Activated naive CD8-positive, alpha-beta T cell treated with anti-CD3 and anti-CD28 coated beads, Interleukin-2, amount 50 U/mL, for 24 hours (primary cell): ENCODE measurements at places on chromosomes 3 and 15.

DNA sequence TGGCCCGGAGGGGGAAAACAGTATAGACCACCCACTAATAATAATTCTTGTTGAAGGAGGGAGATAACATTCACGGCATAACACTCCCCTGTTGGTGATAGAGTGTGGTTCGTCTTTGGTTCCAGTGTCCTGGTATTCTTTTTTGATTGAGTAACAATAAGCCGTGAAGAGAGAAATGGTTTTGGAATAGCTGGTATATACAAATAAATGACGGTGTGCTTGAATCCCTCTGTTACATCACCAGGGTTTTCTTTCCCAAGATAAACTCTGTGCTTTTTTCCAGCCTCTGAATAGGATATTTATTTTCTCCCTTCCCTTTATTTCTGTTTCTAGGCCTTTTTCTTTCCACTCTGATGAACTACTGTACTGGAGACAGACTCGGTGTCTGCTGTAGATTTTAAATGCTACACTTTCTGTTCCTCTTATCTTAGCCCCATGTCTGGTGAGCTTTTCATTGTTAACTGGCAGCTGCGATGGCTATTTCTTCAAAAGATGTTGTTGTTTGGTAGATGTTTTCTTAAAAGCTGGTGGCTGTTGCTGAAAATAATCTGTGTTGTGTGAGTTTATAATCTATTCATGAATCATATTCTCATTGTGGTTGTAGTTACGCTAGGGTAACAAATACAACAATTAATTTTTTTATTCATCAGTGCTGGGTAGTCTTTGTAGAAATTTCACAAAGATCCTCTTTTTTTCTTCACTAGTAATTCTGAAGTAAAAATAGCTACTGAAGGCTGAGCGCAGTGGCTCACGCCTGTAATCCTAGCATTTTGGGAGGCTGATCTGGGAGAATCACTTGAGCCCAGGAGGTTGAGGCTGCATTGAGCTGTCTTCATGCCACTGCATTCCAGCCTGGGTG, 15.5 kb upstream of the SCAANT1 start:
- no peak for DNase-seq

- DNase-seq = peak; percentile 8
Observed at GRCh38 chr15:39142500-39142899, 438.4 kb upstream of the THBS1 start.

DNA sequence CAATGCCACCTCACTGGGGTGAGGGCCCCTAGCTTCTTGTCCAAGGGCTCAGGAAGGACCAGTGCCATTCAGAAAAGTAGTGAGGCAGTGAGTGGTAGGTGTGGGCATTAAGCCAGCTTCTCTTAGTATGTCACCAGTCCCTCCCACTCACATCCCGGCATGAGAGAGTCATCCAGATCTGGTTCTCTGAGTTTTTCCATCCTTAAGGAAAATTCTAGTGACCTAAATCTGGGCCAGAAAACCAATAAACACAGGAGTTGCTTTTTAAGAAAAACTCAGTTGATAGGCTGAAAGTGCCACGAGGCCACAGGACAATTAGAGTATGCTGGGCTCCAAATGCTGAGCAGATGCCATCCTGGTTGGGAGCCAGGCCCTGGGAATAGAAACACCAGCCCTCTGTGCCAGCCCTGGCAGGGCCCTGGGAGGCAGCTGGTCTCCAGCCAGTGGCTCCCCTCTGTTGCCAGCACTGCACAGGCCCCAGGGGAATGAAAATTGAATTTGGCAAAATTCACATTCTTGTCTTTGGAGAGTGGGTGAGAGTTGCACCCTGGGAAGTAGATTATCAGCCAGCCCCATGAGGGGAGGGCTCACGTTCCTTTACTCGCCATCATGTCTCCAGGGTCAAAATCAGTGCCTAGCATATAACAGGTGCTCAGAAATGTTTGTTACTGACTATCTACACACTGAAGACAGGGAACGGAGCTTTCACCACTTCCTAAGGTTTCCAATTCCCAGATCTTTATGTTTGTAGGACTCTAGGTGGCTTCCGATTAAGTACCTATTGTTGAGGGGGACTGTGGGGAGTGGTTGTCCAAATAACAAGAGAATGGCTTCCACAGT, 52.8 kb downstream of the FAM43A start:
- DNase-seq = no peak

DNA sequence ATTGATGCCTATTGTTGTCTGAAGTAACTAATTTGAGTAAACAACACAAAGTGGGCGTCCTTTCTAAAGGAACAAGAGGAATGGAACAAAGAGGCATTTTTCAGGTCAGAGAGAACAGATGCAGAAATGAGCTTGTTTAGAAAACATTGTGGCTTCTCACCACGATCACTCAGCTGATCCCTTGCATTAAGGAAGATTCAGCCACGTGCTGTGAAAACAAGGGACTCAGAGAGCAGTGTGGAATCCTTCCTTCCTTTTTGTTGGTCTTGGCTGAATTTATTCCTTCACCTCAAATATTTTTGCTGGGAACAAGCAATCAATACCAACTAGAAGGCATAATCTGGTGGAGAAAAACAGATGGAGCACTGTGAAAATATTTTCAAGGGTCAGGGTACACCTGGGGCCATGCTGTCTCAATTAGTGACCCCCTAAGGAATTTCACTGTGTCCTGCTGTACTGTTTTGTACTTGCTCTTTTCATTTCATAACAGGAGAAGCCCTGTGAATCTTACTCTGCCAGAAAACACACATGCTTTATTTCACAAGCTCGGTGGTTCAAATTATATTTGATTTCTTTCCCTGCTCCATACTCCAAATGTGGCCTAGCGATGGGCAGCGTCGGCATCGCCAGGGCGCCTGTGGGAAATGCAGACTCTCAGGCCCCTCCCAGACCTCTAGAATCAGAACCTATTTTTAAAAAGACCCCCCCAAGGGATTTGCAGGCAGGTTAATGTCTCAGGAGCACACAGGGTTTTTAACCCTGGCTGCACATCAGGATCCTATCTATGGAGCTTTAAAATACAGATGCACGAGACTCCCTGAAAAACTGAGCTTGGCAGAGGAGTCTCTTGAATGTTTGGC, 11.6 kb upstream of the SLC6A20 start:
- no peak for DNase-seq

GRCh38 chr3:42001777-42002176, 39.9 kb upstream of the ULK4 start:
- no peak for DNase-seq

DNA sequence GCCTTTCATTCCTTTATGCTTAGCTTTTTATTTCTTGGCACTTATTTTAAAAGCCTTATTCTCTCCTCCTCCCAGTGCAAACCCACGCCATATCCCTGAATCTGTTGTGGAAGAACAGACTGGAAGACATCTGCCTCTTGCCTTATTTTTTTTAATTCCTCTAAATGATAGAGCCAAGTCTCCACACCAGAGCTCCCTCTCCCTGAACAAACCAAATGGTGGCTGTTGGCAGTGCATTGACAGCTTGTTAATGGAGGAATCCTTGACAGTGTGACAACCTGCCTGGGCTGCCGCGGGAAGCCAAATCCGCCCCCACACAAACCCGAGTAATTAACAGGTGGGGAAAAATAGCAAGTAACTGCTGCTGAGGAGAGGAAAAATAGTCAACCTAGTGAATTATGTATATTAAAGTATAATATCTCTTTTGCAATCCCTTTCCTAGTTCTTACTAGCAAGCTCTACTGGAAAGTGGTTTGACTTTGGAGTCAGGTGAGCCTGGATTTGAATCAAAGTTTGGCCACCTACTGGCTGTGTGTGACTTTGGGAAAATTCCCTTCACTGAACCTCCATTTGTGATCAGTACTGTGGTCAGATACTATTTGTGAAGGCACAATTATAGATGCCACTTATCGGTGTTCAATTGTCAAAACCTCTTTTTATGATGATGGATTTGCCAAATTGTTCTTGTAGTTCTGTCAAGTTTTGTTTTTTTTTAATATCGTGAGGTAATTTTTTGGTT, 589.6 kb downstream of the PDCD6IP start:
- DNase-seq = no peak

DNA sequence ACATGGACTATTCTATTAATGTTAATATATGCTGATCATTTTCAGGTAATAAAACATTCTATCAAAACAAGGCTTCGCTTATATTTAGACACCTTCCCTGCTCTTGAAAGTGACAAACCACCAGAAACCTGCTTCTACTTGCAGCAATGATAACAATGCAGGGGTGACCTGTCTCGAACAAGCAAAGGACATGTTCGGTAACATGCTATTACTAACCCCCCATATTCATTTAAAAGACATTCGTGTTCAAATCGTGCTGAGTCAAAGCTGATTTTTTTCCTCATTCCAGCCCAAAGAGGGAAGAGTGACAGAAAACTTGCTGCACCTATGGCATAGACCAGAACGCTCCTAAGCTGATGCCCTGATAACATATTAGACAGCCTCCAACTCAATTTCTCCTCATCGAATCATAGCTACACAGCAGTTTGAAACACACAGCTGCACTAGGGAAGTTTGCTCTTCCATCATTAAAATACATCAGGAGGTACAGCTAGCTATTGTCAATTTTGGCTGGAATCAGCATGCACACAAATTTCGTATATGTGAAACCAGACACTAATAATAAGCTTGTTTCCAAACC, 341.5 kb downstream of the FOXP1 start:
- no peak for DNase-seq

DNA sequence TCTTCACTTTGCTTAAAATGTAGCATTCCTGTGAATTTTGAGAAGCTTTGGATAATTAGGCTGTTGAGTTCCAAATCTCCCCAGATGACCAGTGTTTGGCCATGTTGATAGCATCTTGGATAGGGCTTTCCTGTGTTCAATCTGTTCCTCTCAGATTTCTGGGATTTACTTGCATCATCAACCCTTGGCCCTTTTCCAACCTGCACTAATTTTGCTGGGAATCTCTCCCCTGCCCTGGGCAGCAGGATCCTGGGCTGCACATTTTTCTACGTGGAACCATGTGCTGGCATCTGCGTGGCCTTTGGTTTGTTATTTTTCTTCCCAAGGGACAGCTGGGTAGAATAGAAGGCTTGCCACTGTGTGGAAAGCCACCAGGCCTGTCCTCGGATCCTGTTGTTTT, 75.4 kb upstream of the PLXNA1 start:
- DNase-seq = no peak

GRCh38 chr15:91238644-91239425, 138.8 kb downstream of the SV2B start:
- DNase-seq = no peak

- no peak for DNase-seq
Observed at GRCh38 chr15:77342807-77343206, 77.1 kb downstream of the PEAK1 start.

DNA sequence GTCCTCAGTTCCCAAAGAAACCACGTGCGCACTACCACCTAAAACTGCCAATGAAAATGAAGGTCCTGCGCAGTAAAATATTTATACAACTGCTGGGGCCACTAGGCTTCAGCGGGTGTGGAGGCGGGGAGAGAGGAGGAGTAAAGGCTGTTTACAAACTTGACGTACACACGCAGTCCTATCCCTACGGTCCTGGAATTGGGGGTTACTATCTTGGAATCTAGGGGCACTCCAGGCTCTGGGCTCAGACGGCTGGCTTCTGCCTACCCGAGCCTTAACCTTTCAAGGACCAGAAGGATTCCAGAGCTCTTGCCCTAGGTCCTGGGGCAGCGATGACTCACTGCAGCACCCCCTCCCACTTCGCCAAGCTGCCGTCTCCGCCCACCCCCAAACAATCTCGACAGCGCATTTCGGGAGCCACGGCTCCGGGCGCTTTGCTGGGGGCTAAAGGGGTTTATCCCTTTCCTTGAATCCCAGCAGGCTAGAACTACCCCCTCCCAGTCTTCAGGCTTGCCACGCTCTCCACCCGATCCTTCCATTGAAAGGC, 3.0 kb downstream of the ADAMTS9 start:
- DNase-seq = no peak

DNA sequence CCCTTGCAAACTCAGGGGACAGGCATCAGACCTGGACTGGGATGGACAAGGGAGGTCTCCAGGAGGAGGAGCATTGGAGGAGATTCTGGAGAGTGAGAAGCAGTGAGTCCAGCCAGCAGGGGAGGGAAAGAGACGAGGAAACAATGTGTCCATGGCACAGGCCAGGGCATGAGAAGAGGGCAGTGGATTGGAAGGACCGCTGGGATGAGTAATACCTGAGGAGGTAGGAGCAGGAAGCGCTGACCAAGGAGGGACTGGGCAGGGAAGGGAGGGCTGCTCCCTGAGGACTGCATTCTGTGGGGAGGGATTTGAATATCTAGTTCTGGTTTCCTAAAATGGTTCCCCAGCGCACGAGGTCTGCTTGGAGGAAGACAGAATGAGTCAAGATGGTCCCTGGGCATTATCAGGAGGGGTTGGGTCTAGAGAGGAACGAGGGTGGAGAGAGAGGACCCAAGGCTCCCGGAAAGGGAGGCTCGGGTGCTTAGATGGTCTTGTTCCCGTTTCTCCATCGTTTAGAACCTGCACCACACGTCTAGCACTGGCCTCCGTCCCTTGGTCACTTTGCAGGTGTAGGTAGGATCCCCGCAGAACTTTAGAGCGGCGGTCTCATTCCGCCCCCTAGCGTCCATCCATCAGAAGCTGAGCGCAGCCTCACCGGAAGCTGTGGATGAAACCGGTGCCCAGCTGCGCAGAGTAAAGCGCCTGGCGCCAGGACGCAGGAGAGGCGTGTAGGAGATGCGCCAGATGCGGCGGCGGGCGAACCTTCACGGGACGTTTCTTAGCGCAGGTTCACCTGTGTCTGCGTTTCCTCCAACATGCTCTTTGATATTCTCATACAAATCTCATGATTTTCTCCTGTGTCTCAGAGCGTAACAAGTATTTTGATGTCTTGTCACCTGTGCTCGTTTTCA, 190.7 kb upstream of the NDN start:
- peak; percentile 45 for DNase-seq

DNA sequence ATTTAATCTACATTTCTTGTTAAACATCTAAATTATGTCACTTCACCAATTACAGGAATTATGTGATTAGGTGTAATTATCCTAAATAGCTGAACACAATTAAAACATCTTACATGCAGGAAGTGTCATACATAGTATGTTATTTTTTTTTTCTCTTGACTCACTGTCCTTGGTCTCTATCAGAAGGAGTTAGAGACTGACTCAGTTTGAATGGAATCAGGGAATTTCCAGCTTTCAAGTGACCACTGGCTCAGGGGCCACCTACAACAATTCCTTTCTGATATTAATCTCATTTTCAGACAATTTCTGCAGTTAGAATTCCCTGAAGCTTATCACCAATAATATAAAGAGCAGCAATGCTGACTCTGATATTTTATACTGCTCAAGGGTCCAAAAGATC, 400.7 kb downstream of the ROBO1 start:
- no peak for DNase-seq

DNA sequence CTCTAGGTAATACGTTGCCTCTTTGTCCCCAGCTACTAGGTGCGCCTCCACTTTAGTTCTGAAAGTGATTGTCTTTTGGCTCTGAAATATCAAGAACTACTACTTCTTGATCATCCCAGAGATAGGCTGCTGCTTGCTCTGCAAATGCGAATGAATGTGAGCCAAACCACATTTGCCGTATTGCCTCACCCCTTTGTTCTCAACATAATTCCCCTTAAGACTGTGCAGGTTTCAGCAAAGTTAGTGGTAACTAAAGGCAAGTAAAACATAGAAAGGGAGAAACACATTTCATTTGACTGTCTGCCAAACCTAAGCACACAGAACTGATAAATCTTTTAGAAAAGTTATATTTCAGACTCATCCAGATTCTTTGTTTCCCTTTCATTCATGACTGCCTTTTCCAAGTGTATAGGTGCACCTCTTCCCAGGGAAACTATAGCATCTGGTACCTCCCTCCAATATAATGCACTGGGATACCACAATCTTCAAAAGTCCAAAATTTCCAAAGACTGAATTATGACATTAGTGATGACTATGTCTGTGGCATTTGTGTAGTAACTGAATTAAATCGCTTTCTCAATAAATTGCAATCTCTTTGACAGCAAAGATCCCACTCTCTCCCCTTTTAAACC, 720.6 kb upstream of the CBLB start:
- DNase-seq = no peak

- no peak for DNase-seq
Observed at GRCh38 chr15:76161153-76162035, 101.6 kb downstream of the TMEM266 start.
